ENCODE measurements at places on chromosomes 4 and X. TPM values are rescaled to one million over a fixed set of nuclear protein-coding genes. Genes with fewer than 3 reads are reported as not detected.

DNA sequence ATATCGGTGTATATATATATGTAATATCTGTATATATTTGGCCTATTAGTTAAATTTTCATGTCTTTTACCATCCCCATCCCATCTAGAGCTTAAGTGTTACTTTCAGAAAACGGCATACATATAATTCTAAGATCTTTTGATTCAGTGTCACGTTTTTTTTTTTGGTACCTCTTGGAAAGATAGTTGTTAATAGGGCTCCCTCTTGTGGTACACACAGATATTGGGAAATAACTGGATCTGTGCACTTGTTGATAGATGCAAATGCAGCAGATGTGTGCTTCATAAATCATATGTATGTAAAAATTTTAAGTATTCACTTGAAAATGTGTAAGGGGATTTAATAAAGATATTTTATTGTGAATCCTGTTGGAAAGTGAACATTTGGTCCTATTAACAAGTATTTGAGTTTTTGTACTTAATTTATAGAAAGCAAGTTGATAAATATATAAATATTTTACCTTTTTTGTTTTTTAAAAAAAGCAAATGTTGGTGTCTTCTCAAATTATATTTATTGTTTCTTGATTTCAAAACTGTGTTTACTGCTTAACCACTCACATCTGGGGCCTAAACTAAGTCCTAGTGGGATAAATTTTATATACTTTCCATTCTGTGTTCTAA lies 74.7 kb downstream of the PAQR3 start:
- H3K27me3 ChIP-seq, result no peaks in the 10 kb centered on the region
- no peak overlapping the region for H3K4me3 ChIP-seq
- no peak overlapping the region for H3K27ac ChIP-seq
- H3K4me1 ChIP-seq, result no peaks in the 10 kb centered on the region

GRCh38 chr4:157204634-157205244 lies 15.8 kb upstream of the GRIA2 start:
- no peaks in the 10 kb centered on the region for H3K36me3 ChIP-seq
- H3K27me3 ChIP-seq, result no peaks in the 10 kb centered on the region
- no peak overlapping the region for H3K4me3 ChIP-seq
- H3K27ac ChIP-seq, result no peak overlapping the region
- DNase-seq, result no peak
- no peaks in the 10 kb centered on the region for H3K4me1 ChIP-seq

DNA sequence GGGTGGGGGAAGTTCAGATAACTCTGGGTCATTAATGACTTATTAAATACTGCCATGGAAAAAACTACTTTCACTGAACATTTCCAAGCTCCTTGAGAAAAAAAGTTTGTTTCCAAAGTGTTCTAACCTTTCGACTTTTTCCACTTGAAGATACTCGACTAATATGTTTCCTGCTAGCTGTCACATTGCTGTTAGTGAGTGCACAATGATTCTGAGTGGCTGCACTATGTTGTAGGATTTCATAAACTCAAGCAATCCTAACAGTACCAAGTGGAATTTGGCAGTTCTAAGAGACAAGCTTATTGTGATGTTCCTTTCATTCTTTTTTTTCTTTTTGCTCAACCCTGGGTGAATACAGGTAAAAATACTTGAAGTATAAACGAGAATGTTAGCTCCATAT lies 33.4 kb downstream of the GRXCR1 start:
- H3K4me3 ChIP-seq, result no peak overlapping the region
- H3K36me3 ChIP-seq, result no peaks in the 10 kb centered on the region
- no peak overlapping the region for H3K27ac ChIP-seq
- no peaks in the 10 kb centered on the region for H3K4me1 ChIP-seq
- DNase-seq, result no peak

DNA sequence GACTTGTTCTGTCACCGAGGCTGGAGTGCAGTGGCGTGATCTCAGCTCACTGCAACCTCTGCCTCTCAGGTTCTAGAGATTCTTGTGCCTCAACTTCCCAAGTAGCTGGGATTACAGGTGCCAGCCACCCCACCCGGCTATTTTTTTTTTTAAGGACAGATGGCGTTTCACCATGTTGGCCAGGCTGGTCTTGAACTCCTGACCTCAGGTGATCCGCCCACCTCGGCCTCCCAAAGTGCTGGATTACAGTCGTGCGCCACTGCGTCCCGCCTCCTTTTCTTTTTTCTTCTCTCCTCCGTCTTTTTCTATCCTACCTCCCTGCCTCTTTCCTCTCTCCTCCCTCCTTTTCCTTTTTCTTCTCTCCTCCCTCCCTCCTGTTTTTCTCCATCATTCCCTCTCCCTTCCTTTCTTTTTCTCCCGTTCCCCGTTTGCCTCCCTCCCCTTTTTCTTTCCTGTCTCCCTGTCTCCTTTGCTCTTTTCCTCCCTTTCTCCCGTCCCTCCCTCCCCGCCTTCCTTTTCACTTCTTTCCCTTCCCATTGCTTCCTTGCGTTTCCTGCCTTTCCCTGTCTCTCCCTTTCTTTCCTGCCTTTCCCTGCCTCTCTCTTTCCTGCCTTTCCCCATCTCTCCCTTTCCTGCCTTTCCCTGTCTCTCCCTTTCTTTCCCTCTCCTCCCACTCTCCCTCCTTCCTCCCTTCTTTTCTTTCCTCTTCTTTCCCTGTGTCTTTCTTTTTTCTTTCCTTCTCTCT lies 2.1 kb upstream of the SLC25A6 start:
- peaks cover 42% of the 10 kb centered on the region for H3K4me1 ChIP-seq
- H3K27me3 ChIP-seq, result no peaks in the 10 kb centered on the region
- H3K36me3 ChIP-seq, result peaks cover 7% of the 10 kb centered on the region
- H3K27ac ChIP-seq, result peak overlapping the region; percentile 100

Gene EFHC2
- total RNA-seq, result 3.2 TPM

DNA sequence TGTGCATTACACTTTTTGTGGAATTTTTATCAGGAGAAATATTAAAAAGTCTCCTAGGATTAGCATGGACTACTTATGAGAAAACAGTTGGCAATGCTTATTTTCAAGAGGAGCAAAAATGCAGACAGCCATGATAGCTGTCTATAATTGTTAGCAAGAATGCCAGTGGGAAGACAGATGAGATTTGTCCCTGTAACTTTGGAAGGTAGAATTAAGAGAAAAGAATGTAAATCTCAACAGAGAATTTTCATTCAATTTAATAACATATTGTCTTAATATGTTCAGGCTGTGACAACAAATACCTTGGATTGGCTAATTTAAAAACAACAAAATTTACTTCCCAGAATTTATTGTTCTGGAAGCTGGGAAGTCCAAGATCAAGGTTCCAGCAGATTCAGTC lies 349.2 kb downstream of the IQCM start:
- no peaks in the 10 kb centered on the region for H3K27me3 ChIP-seq
- H3K4me1 ChIP-seq, result no peaks in the 10 kb centered on the region
- DNase-seq, result no peak
- H3K36me3 ChIP-seq, result no peaks in the 10 kb centered on the region
- no peak overlapping the region for H3K27ac ChIP-seq

DNA sequence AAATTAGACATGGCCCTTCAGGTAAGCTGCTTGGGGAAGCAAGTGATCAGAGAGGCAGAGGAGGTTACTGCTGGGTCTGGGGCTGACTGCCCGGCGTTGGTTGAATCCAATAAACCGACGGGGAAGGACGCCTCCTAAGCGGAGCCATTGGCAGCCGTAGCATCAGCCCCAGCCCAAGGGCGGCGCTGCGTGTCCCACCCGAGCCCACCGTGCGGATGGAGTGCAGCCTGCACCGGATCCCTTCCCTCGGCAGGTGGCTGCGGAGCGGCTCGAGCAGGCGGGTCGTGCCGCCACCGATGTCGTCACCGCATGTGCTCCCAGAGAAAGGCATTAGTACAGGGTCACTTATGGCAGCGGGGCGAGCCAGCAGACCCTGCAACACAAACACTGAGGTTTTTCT lies 82.1 kb downstream of the ALPK1 start:
- H3K27me3 ChIP-seq, result no peaks in the 10 kb centered on the region
- no peak overlapping the region for H3K4me3 ChIP-seq
- H3K27ac ChIP-seq, result no peak overlapping the region
- no peak for DNase-seq
- peaks cover 29% of the 10 kb centered on the region for H3K36me3 ChIP-seq

Gene TRAM1L1
- 2.9 TPM for total RNA-seq

Gene SPATA4
- 0.36 TPM for total RNA-seq

DNA sequence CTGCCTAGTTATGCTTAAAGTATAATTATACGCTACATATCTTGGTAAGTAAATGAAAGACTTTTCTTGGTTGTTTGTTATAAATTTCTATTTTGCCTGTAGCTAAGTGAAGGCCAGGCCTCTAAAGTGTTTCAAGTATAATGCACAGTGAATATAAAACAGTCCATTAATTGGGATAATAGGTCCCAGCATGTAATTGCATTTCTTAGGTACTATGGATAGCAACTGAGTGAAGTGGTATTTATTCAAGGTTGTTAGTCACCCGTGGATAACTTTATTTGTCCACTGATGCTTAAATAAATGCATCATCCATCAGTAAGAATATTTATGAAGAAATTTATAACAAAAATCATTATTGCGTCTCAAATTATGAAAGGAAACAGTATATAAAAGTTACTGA lies 59.1 kb downstream of the TEX13C start:
- H3K4me1 ChIP-seq, result no peaks in the 10 kb centered on the region
- H3K27ac ChIP-seq, result no peak overlapping the region
- no peaks in the 10 kb centered on the region for H3K36me3 ChIP-seq
- H3K27me3 ChIP-seq, result no peaks in the 10 kb centered on the region
- no peak overlapping the region for H3K4me3 ChIP-seq

- no peaks in the 10 kb centered on the region for H3K27me3 ChIP-seq
- no peaks in the 10 kb centered on the region for H3K4me1 ChIP-seq
- H3K27ac ChIP-seq, result no peak overlapping the region
- no peak overlapping the region for H3K4me3 ChIP-seq
Observed at GRCh38 chr4:100819505-100819904, 301.7 kb upstream of the EMCN start.

Gene PNMA6A
- 0.81 TPM for total RNA-seq

- H3K27ac ChIP-seq, result no peak overlapping the region
- DNase-seq, result peak; percentile 89
- no peaks in the 10 kb centered on the region for H3K27me3 ChIP-seq
Observed at GRCh38 chr4:105637408-105638176, 70.9 kb downstream of the INTS12 start.

GRCh38 chr4:128635141-128635954 lies 174.2 kb upstream of the JADE1 start:
- H3K4me3 ChIP-seq, result no peak overlapping the region
- DNase-seq, result no peak
- no peaks in the 10 kb centered on the region for H3K36me3 ChIP-seq
- H3K27ac ChIP-seq, result no peak overlapping the region

- no peaks in the 10 kb centered on the region for H3K27me3 ChIP-seq
- no peak overlapping the region for H3K27ac ChIP-seq
- DNase-seq, result no peak
- H3K36me3 ChIP-seq, result peaks cover 15% of the 10 kb centered on the region
Observed at GRCh38 chr4:87339440-87339839, 16.8 kb upstream of the HSD17B13 start.

GRCh38 chr4:153021276-153021675 lies 85.2 kb downstream of the FHDC1 start:
- no peaks in the 10 kb centered on the region for H3K36me3 ChIP-seq
- no peak for DNase-seq
- no peaks in the 10 kb centered on the region for H3K4me1 ChIP-seq
- no peaks in the 10 kb centered on the region for H3K27me3 ChIP-seq
- no peak overlapping the region for H3K27ac ChIP-seq

DNA sequence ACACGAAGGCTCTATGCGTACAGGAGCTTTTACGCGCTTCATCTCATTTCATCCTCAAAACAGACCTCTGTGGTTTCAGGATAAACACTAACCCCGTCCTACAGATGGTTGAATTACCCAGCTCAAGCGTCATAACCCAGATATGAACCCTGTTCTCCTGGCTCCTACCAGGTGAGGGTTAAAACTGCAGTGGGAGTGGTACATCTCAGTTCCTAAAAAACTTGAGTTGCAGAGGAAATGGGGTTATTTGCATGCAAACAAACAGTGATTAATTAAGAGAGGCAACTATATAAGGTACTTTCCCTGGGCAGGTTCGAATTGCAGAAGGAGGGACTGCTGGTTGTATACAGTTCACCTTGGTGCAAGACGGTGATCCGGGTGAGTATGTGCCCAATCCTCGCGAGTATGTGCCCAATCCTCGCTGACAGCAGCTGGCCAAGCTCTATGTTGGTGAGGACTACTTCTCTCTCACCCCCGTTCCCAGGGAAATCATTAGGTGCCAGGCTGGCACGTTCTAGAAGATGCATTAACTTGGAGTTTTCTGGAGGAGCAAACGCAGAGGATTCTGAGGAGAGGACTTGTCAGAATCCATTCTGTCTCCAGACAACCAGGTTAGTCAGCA lies 72.6 kb downstream of the FHDC1 start:
- no peaks in the 10 kb centered on the region for H3K27me3 ChIP-seq
- no peaks in the 10 kb centered on the region for H3K36me3 ChIP-seq
- no peak overlapping the region for H3K27ac ChIP-seq
- H3K4me1 ChIP-seq, result no peaks in the 10 kb centered on the region
- H3K4me3 ChIP-seq, result no peak overlapping the region

DNA sequence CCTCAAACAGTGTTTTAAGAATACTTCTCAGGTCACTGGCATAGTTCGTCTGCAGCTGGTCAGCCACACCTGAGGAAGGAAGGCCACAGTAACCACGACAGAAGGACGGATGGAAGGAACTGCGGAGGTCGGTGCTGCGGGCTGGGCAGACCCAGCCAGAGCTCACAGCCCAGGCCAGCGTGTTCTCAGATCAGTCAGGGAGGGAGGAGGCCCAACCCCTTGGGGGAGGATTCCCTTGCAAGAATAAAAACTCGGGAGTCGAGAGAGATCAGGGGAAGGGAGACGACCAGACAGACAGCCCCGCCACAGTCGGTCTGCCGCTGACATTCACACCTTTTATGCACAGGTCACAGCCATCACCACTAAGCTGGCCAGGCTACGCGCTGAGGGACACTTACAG lies 11.3 kb upstream of the MXD4 start:
- no peaks in the 10 kb centered on the region for H3K4me1 ChIP-seq
- H3K27ac ChIP-seq, result no peak overlapping the region
- H3K27me3 ChIP-seq, result no peaks in the 10 kb centered on the region
- no peaks in the 10 kb centered on the region for H3K36me3 ChIP-seq

DNA sequence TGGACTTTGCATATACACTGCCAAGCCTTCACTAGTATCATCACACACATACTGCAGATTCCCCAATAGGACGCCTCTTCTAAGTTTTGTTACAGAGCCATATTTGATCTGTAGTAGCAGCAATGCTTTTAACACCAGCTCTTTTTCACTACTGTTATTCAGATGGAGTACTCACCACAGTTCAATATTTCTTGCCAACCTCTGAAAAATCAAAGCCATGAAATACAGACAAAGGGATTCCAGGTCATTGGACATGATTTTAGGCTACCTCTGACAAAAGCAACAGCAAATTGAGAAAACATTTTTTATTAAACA lies 390.7 kb upstream of the ADGRL3 start:
- no peaks in the 10 kb centered on the region for H3K27me3 ChIP-seq
- no peak overlapping the region for H3K4me3 ChIP-seq
- no peak overlapping the region for H3K27ac ChIP-seq
- no peak for DNase-seq
- H3K36me3 ChIP-seq, result no peaks in the 10 kb centered on the region
- H3K4me1 ChIP-seq, result no peaks in the 10 kb centered on the region

Gene SPIN2A
- total RNA-seq, result 1.4 TPM

- DNase-seq, result no peak
- H3K4me3 ChIP-seq, result no peak overlapping the region
- no peaks in the 10 kb centered on the region for H3K27me3 ChIP-seq
- no peaks in the 10 kb centered on the region for H3K36me3 ChIP-seq
Observed at GRCh38 chrX:9151772-9152307, 117.9 kb upstream of the FAM9B start.

- DNase-seq, result no peak
- no peaks in the 10 kb centered on the region for H3K4me1 ChIP-seq
- no peak overlapping the region for H3K27ac ChIP-seq
- no peaks in the 10 kb centered on the region for H3K36me3 ChIP-seq
Observed at GRCh38 chrX:130831347-130831722, 71.7 kb downstream of the ENOX2 start.
